ENCODE measurements at places on chromosomes 11 and 22. TPM values are rescaled to one million over a fixed set of nuclear protein-coding genes. Genes with fewer than 3 reads are reported as not detected.

KIF18A gene
- 20.5 TPM for total RNA-seq

MAP6 gene
- 1.1 TPM for total RNA-seq

PRSS23 gene
- 64.2 TPM for total RNA-seq

ISX gene
- not detected for total RNA-seq

CYP2D6 gene
- total RNA-seq, result 0.14 TPM

KRTAP5-8 gene
- not detected for total RNA-seq

IL10RA gene
- 0.46 TPM for total RNA-seq

OSBP2 gene
- total RNA-seq, result 1.7 TPM

SPON1 gene
- 20.5 TPM for total RNA-seq

CCDC82 gene
- total RNA-seq, result 12.7 TPM

FJX1 gene
- 52.1 TPM for total RNA-seq

Data from epithelial cell of proximal tubule (primary cell).